ENCODE measurements at places on chromosomes 6 and 20. TPM values are rescaled to one million over a fixed set of nuclear protein-coding genes. Genes with fewer than 3 reads are reported as not detected.
A peak's percentile ranks its signal among the peaks of the same experiment; 100 is the strongest.

DNA sequence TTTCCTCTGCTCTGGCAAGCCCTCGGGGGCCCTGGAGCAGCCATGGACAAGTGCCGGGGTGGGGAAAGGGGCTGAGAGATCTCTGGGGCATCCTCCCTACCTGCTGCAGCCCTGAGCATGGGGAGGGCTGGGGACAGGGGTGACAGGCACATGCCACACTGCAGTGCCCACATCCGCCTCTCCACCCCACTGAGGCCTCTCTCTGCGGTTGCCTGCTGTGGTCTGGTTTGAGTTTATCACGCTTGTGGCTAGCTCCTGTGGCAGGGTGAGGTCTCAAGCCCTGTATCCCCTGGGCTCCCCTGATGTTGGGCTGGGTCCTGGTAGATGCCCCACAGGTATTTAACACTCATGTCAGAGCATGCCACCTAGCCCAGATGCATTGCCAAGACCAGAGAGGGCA is 52.9 kb upstream of the MLN start:
- ATAC-seq = peak; percentile 94

DNA sequence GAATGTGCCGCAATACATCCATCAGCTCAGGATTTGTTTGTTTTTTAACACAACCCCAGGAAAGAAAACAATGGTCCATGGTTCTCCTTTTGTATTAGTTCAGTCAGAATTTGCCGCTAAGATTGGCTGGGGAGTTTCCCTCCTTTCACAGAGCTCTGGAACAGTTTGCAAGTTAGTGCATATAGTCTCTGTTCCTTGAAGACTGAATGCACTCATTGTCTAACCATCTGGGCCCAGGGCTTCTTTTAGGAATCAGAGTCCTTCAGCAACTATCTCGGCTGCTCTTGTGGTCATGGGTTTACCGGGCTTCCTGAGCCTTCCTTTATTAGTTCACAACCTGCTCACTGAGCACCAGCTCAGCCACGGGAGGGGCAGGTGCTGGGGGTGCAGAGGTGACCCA is 121.3 kb downstream of the SLC23A2 start:
- ATAC-seq = no peak

- ATAC-seq = peak; percentile 1
Measured at GRCh38 chr6:108559884-108560462, 744 bp upstream of the FOXO3 start.

Gene ECT2L
- not detected for total RNA-seq

Gene CGA
- total RNA-seq = not detected

DNA sequence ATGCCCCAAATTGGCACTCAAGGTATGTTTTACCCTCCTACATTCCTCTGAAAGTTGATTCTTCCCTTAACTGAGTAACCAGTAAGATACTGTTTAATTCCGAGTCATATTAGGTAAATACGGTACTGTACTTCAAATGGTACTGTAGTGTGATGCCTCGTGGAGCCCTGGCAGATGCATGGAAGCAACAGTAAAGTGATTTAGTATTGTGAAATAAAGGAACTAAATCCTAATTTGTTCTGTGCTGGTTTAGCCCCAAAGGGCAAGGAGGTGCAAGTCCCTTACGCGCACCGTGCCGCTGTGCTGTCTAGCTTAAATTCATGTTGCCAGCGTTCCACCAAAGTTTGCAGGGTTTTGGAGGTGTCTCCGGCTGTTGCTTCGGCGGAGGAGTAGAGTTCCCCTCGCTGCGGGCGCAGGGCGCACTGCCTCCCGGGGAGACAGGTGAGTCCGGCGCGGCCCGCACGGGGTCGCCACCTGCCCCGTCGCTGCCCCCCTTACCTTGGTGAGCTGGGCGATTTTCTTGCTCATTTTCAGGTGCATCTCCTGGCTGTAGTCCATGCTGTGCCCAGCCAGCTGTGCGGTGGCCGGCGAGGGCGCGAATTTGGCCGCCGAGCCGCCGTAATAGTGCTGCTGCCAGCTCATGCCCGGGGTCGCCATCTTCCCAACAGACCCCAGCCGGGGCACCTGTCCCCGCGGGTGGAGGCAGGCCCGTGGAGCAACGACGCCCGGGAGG is 655 bp downstream of the FAM184A start:
- peak; percentile 48 for ATAC-seq

DNA sequence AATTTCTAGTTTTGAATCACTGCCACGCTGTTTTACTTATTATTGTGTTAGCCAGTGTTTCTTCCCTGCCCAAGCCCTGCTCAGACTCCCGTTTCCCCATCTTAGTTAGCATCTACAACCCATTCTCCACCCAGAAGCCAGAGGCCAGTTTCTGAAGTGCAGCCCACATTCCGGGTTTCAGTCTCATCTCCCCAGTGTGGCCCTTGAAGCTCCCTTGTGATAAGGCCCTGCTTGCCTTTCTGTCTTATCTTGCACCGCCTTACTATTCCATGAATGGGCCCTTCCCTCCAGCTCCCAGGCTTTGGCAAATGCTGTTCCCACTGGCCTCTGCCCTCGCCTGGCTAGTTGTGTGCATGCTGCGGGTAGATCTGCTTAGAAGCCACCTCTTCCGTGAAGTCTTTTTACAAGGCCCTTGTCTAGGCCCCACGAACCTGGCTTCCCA is 41.1 kb downstream of the TOX2 start:
- ATAC-seq = no peak

DNA sequence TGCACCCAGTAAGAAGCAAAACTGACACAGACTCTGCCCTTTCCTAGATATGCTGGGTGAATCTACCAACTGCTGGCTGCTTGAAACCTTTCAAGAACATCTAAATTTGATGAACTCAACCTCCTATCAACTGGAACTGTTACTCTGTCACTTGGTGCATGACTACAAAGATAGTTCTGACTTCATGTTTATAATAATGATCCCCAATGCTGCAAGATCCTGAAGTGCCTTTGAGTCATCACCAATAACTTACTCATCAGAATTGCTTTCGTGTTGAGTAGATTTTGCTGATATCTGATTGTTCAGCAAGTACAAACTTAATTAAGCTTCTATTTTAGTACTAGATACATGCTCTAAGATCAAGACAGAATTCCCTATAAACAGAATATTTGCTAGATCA is 100.2 kb upstream of the ARMC2 start:
- peak; percentile 72 for ATAC-seq

DNA sequence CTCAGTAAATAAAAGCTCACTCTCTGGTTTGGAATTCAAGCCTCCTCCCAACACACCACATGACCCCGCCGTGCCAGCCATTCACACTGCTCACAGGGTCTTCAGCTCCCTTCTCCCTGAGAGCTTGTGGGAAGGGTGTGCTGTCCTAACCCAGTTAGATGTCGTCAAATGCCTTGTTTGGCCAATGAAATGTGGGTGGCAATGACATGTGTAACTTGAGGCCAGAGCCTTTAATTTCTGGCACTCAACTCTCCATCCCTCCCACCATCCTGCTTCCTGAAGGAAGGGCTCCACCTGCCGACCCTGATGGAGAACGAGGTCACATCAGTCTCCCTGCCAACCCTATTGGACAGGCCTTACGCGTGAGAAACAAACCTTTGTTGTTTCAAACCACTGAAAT is 224.5 kb upstream of the AGPAT4 start:
- ATAC-seq = no peak

- no peak for ATAC-seq
Measured at GRCh38 chr6:100392423-100392822, 72.3 kb downstream of the SIM1 start.

DNA sequence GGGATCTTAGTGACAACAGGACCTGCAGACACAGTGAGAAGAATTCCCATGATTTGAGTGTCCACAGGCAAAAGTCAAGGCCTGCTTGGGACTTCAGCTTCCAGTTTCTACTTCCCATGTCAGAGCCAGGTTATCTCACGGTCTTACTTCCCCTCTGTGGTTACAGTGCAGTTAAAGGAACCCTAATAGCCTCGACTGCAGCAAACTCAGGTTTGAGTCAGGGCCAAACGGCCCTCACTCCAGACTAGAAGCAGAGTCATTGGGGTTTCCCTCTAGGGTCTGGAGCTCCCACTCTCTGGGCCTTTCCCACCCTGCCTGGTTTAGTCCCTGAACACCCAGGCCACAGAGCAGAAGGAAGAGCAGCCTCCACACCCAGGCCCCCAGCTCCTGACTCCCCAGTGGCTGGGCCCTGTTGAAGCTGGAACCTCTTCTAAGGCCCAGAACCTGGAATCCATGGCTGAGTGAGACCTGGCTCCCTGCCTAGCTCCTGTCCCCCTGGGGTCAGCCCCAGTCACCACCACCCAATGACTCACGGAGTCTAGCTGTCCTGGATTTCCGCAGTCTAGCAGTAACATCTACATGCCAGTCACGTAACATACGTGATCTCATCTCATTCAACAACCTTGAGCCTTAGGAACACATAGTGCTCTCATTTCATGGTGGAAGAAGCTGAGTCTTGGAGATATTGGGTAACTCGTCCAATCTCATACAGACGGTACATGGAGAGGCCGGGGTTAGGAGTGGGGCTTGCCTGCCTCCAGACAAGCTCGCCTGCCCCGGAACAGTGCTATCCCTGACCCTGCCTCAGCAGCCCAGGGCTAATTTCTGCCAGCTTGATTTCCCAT is 9.2 kb upstream of the GHRH start:
- ATAC-seq = no peak

DNA sequence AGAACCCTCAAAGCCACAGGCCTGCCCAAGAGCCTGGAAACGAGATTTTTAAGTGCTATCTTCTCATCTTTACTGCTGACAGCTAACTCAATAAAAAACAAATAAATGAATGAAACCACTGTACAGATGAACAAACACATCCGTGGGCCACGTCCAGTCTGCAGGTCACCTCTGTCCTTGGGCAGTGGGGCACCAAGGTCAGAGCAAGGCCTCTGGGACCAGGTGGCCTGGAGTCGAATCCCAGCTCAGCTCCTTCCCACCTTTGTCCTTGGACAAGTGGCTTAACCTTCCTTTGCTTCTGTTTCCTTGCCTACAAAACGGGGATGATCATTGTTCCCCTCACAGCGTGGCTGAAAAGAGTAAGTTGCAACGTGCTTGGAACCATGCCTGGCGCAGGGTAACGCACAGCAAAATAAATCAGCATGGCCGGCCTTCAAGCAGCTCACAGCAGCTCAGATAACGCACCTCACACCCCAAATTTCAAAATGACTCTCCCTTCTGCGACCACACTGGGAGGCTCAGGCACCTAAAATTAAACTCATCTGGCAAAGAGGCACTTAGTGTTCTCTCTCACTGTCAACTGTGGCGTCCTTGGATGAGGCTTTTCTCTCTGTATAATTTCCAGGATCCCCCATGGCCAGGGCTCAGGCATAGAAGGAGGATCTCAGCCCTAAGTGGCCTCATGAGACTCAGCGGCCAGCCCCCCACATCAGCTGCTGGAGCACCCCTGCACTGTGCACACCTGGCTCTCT is 35.7 kb downstream of the RRBP1 start:
- ATAC-seq = no peak

DNA sequence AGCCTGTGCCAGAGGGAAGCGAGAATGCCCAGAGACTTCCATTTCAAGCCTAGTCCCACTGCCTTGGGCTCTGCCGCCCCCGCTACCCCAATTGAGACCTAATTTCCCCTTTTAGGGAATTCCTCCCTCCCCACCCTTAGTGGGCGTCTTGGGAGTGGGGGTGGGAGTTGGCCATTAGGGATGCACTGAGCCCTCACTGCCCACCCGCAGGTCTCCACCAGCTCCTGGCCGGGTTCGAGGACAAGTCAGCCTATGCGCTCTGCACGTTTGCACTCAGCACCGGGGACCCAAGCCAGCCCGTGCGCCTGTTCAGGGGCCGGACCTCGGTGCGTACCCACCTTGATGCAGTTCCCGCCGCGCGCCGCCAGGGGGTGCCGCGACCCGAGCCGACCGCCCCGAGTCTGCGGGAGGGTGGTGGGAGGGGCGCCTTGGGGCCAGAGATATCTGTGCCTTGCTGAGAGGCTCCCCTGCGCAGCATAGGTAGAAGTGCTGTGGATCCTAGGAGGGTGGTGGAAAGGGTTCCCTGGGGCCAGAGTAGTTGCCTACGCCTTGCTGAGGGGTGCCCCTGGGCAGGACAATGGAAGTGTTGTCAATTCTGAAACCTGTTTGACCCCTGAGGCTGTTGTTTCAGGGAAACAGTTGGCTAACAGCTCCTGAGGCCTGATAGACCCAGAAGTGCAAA is 9.2 kb downstream of the ITPA start:
- peak; percentile 90 for ATAC-seq

Gene PRICKLE4
- total RNA-seq = not detected

- no peak for ATAC-seq
Measured at GRCh38 chr6:106178900-106179299, 92.8 kb downstream of the PRDM1 start.

DNA sequence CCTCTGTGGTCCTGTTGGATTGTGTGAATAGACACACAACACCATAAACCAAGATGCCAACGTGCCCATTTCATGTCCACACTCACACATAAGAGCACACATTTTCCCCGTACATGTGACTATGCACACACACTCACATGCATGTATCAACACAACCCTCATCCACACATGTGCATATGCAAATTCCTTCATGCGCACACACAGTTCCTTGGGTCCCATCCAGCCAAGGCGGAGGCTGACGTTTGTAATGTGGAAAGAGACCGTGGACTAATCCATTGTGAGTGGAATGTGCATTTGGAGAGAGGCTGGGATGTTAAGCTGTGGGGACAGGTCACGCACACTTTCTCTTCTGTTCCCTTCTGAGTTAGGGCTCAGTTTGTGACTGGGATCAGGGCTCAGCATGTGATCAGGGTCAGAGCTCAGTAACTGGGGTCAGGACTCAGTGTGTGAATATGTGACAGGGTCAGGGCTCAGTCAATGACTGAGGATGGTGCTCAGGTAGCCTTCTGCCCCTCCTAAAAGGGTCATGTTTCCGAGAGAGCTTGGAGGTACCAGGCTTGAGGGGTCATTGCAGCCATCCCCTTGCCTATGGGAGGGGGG is 628 bp upstream of the BPIFB2 start:
- ATAC-seq = no peak
